NCI-H2081 (cell line): ENCODE measurements at places on chromosomes 2 and 18.
A peak's percentile ranks its signal among the peaks of the same experiment; 100 is the strongest.

GRCh38 chr18:46555724-46556123, 101.3 kb downstream of the LOXHD1 start:
- no peak for DNase-seq

- DNase-seq, result peak; percentile 68
Measured at GRCh38 chr18:36296650-36297416, 680 bp upstream of the FHOD3 start.

DNA sequence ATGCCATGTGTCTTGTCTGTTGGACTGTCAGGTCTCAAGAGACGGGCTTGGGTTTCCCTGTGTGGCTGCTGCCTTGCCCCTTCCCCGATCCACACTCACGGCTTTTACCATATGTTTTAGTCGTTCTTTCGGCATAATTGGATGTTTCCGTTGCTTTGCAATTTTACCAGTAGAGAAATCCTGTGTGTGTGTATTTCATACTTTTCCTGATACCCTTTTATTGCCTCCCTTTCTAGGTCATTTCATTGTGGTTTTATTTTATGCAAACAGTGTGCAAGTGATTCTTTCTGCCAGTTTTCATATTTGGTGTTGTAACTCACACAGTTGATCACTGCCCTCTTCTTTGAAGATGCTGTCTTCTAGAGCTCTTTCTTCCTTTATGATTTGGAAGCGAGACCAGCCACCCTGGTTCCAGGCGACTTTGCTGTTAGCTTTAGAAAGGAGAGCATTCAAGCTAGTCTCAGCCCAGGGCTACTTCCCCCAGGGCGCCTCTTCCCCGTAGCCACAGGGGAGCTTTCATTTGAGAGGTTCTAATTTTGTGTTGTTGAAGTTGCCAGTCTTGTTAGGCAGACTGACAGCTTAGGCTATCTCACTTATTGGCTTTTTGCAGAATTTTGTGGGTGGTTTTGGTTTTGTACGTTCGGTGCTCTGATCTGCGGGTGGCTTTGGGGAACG, 17.0 kb downstream of the SH3BP4 start:
- DNase-seq, result no peak

DNA sequence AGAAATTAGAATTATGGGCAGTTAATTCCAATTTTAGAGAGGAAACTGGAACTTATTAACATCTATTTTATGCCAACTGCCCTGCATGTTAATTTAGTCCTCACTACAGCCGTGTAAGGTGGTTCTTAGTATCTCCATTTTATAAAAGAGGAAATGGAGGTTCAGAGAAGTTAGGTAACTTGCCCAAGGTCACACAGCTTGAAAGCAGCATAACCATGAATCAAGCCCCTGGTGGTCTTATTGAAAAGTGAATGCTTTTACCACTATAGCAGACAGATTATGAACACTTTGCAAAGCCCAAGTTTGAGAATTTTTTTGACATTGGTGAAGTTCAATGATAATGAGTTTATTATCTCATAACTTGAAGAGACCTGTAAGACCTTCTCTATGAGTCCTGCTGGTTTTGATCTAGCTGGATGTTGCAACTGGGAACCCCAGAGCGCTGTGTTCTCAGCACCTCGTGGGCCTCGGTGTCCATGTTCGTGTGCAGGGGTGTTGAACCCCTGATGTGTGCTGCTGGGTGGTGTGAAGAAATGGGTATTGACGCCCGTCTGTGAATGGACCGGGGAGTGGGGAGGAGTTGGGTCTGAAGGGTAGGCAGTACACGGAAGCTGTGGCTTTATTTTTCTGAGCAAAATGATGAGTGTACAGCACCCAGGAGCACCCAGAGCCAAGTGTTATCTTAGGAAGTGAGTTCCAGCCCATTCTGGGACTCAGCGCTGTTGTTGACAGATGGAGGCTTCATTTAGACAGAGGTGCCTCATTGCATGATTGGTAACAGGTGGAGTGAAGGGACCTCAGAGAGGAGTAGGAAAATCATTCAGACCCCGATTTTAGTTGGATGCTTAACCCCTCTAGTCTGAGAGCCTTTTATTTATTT, 9.7 kb downstream of the GREB1 start:
- DNase-seq, result no peak

GRCh38 chr2:218648787-218649100, 10.7 kb downstream of the ZNF142 start:
- no peak for DNase-seq

DNA sequence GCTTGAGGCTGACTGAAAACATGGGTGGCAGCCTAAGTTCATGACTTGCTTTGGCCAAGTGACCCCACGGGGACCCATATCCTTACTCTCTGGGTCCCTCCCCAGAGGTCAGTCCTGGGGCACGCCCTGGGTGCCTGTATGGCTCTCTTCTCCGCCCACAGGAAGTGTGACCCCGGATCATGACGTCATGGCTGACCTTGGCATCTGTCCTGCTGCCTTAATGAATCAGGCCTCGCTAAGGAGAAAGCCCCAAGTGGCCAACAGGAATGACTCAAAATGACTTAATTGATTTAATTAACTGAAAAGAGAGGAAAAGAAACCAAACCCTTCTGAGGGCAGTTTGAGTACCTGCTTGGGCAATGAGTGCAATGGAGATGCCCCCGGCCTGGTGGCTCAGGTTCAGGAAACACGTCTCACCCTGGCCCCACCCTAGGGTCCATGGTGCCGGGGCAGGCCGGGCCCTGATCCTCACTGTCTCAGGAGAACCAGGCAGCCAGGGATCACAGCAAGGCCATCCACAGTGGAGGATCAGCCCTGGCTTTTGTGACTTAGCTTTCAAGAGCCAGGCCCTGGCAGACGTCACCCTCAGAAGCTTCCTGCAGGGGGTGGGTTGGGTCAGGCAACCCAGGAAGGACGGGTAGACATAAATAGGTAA, 112.0 kb downstream of the CYP26B1 start:
- no peak for DNase-seq

- DNase-seq, result no peak
Measured at GRCh38 chr18:68417166-68417799, 297.6 kb downstream of the TMX3 start.

DNA sequence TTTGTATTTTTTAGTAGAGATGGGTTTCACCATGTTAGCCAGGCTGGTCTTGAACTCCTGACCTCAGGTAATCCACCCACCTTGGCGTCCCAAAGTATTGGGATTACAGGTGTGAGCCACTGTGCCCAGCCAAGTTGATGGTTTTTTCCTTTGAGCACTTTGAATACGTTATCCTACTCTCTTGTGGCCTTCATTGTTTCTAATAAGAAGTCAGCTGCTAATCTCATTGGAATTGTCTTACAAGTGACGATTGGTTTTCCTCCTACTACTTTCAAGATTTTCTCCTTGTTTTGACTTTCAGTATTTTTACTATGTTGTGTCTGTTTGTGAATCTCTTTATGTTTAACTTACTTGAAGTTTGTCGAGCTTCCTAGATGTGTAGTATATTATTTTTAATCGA, 88.5 kb downstream of the TMEM200C start:
- DNase-seq, result no peak

DNA sequence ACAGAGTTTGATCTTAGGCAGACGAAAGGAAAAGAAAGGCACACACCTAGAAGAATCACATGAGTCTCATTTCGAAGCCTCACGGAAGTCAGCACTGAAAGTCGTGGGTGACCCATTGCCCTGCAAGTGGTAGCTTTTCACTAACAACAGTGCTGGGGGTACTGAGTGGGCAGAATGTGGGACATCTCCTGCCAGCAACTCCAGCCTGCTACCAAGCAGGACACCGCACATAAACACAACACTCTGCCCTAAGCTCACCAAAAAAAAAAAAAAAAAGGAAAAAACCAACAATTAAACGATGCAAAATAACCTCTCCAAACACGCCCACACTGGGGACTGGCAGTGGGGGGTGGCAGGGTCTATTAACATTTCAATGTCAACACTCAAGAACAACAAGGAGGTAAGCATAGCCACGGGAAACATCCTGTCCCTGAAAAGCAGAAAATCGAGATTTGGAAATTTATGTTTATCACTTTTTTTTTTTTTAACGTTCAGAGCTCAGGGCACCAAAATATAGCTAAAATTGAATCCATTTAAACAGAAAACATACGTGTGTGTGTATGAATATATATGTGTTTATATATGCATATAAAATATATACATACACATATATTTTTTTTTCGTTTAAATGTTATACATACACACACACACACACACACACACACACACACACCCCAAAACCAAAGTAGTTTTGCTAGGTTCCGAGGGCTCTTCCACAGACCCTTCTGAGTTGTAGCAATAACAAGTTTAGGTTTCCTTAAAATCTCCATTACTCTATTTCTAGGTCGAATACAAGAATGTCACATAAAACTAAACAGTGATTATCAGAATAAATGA, 2.2 kb downstream of the INO80D start:
- DNase-seq, result peak; percentile 45

DNA sequence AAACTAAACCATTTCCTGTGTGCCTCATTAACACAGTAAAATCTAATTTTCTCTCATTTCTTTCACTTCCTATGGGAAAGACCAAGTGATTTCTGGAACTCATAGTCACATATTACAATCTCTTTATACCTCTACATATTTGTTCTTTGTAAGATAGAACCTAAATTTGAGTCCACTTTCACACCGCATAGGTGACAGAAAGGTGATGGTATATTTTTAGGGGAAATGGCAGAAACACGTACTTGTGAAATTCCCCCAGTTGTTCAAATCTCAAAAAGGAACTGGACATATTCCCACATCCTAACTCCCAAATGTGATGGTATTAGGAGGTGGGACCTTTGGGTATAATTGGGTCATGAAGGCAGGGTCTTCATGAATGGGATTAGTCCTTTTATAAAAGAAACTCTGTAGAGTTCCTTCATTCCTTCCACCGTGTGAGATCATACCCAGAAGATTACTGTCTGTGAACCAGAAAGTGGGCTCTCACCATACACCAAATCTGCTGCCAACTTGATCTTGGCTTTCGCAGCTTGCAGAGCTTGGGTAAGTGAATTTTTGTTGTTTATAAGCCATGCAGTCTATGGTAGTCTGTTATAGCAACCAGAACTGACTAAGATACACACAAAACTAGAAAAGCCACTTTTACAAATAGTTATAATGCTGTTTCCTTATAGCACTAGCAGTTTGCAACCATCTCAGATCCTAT, 542.1 kb downstream of the DSC3 start:
- no peak for DNase-seq

GRCh38 chr18:51068105-51068504, 38.1 kb downstream of the SMAD4 start:
- DNase-seq, result no peak

- DNase-seq, result no peak
Measured at GRCh38 chr2:8452979-8453903, 228.6 kb upstream of the ID2 start.

- DNase-seq, result no peak
Measured at GRCh38 chr2:160474319-160474645, 19.3 kb downstream of the RBMS1 start.

GRCh38 chr2:132797556-132797955, 127.6 kb upstream of the LYPD1 start:
- DNase-seq, result no peak

- no peak for DNase-seq
Measured at GRCh38 chr2:25021791-25022362, 20.0 kb upstream of the EFR3B start.

- no peak for DNase-seq
Measured at GRCh38 chr2:85549826-85550225, 10.9 kb downstream of the MAT2A start.

- DNase-seq, result no peak
Measured at GRCh38 chr2:43340066-43340465, 113.7 kb upstream of the ZFP36L2 start.

- DNase-seq, result no peak
Measured at GRCh38 chr2:212987492-212987891, 163.9 kb downstream of the IKZF2 start.

- no peak for DNase-seq
Measured at GRCh38 chr2:26805241-26805676, 19.4 kb downstream of the CENPA start.

GRCh38 chr2:27752551-27753237, 18.8 kb upstream of the MRPL33 start:
- no peak for DNase-seq

DNA sequence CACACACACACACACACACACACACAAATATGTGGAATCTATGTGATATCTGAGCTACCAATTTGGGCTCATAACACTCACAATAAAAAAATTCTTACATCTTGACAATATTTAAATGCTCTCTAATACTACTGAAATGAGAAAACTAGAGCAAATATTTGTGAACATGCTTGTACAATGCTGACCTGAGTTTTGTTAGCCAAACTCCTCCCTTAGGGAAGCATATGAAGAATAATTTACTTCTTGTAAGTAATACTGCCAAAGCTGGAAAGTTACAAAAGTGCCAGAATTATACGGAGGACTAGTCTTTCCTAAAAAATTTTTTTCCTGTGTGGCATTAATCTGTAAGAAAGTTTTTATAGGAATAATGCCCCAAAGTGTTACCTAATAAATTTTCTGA, 18.5 kb downstream of the MBD2 start:
- DNase-seq, result no peak

GRCh38 chr2:186702006-186702405, 8.1 kb downstream of the FAM171B start:
- DNase-seq, result no peak

DNA sequence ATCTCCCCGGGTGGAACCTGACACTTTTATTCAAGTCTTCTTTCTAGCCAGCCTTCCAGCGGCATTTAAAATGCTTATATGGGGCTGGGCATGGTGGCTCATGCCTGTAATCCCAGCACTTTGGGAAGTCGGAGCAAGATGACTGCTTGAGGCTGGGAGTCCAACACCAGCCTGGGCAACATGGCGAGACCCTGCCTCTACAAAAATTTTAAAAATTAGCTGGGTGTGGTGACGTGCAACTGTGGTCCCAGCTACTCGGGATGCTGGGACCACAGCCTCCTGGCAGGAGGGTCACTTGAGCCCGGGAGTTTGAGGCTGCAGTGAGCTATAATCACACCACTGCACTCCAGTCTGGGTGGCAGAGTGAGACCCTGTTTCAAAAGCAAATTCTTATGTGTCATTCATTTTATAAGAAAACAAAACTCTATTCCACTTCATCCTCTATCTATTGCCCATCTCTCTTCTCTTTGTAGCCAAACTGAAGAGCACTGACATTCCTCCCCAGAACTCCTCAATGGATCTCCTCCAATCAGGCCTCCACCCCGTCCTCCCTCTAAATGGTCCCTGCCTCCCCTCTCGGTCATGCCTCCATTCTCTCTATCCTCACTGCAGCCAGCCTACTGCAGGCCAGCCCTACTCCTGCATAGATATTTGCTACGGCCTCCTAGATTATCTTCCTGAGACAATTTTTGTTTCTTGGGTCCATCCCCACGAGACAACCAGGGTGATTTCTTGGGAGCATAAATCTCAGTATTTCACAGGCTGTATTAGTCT, 18.0 kb upstream of the RHOB start:
- DNase-seq, result no peak

GRCh38 chr2:157438863-157439823, 4.7 kb downstream of the CYTIP start:
- DNase-seq, result peak; percentile 39
